Stimulated activated CD4-positive, alpha-beta T cell treated with anti-CD3 and anti-CD28 coated beads, Interleukin-1b, Interleukin-23, amount 100 ng/mL, for 4 hours (primary cell): ENCODE measurements at places on chromosomes 6 and 20.

DNA sequence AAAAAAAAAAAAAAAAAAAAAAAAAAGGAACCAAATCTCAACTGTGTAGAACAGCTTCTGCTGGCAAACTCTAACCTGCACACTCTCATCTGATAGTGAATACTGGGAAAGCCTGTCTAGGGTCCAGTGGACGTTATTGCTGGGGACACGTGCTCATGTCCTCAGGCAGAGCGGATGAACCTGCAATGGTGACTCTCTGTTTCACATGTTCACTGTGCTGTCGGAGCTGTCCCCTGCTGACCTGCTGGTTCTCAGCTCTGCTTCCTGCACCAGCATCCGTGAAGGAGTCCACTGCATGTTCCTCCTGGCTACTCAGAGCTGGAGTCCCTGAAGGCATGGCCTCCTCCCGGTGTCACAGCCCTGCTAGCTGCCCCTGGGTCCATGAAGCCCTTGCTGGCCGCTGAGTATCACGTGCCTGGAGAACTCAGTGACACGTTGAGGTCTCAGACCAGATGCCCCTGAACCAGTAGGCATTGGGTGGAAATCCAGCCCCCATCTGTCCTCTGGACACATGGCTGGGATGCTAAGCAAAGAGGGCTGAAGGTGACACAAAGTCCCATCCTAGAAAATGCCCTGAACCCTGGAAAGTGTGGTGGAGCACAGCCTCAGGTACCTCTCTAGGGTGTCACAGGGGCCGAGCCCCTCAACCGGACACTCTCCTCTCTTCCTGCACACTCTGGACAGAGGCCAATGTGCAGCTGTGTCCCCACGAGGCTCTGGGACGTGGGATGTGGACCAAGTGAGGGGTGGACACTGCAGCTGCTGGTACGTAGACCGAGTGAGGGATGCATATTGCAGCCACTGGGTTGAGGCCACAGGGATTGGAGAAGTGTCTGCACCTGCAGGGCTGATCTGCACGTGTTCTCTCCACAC lies 54.9 kb upstream of the FRMD1 start:
- no peak for DNase-seq

- no peak for DNase-seq
Measured at GRCh38 chr6:32129297-32130088, 595 bp downstream of the FKBPL start.

DNA sequence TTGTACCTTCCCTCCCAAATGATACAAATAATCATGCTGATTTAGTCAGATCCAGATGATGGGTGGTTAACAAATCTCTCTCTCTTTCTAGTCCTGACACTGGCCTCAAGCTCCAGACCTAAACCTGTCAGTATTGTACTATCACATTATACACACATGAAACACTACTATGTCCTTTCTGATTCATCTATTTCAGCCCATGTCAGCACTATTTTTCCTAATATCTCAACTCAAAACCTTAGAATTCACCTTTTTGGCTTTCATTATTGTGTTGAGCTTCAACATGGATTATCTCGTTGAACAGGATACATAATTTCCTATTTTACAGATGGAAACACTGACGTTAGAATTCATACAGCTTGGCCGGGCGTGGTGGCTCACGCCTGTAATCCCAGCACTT lies 3.5 kb downstream of the PIGU start:
- DNase-seq = no peak

DNA sequence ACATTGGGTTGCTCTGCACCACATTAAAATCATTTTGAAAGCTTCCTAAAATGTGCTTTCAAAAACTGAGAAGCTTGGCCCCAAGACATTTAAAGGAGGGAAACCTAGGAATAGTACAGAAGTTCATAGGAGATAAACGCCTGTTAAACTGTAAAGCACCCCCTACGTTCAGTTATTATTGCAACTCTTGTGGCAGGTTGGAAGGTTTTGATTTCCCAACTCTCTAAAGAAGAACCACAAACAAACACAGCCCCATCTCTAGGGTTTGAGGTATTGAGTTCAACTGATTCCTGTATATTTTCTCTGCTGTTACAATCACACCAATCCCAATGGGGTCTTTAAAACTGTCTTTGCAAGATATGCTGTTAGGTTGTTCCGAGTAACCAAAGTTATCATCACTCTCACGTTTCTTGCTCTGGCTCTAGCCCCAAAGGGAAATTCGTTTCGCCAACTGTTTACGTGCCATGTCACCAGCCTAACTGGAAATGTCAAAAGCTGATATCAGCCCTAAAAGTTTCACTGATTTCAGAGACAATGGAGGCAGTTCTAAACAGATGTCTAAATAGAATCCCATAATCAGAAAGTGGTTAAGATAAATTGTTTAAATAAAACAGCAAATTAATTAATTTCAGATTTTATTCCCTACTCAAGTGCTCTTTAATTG lies 12.1 kb downstream of the TFAP2A start:
- no peak for DNase-seq

- DNase-seq = no peak
Measured at GRCh38 chr6:41189967-41190366, 11.0 kb downstream of the TREML2 start.

- DNase-seq = no peak
Measured at GRCh38 chr6:131205481-131206244, 70.4 kb downstream of the AKAP7 start.

DNA sequence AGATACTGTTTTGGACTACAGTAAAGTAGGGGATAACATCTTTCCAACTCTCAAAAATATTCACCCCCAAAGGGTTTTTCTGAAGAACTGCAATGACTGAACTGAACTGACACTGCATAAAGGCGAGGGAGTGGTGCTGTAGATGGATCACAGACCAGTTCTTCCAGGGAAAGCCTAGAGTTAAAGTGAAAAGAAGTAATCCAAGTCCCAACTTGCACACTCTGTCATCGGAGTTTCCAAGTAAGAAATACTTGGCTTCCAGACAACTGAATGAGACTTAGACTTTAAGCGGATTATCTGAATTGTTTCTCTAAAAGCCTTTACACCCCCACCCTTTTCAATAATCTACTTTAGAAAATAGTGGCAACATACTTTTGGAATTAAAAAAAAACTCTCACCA lies 134.1 kb upstream of the PREP start:
- no peak for DNase-seq

DNA sequence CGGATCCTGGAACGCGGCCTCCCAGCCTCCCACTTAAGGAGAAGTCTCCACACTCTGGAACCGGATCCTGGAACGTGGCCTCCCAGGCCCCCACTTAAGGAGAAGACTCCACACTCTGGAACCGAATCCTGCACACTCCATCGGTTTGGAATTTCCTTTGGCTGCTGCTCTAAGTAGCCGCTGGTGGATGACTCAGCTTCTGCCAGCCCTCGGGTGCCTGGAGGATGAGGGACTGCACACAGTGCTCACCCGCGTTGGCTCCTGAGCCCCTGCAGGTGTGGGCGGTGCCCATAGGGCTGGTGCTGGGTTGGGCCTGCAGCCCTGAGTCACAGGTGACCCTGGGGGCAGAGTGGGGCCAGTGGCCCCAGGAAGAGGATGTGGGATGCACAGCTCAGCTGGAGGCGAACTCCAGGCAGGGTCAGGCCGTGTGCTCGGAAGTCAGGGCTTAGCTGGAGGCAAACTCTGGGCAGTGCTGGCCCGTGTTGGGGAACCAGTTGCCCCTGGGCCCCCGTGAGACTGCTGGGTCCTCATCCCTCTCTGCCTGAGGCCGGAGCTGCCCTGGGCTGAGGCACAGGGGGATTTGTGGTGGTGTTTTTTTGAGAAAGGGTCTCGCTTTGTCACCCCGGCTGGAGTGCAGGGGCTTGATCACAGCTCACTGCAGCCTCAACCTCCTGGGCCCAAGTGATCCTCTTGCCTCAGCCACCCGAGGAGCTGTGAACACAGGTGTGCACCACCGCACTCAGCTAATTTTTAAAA lies 13.9 kb upstream of the TNFRSF6B start:
- DNase-seq = no peak

DNA sequence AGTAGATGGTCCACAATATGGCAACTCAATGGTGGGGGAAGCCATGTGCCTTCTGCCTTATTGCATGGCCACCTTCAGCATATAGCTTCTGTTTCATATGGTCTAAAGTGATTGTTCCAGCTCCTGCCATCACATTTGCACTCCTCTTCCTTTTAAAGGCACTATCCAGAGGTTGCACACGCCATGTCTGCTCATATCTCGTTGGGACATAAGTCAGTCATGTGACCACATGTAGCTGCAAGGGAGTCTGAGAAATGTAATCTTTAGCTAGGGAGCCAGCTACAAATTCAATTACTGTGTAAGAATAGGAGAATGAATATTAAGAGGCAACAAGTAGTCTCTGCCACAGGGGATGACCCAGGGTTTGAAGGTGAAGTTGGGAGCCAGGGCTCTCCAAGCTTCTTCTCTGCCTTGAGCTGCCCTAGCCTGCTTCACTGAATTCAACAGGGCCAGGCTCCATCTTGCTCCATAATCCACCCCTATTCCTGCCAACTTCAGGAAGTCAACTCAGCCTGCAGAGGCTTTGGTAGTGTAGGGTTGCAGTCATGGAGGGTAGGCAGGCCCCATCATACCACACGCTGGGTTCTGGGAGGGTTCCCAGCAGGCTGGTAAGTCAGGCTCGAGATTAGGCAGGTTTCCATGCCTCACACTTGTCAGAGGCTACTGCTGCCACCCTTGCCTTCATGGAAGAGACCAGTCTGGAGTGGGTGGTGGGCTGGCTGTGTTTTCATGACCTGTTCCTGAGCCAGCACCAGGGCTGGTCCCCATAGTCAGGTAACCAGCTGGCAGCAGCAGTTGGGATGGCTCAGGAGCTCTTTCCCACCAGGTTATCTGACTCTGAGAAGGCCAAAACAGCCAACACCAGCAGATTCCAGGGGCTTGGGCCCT lies 56.7 kb upstream of the SAYSD1 start:
- DNase-seq = no peak

- DNase-seq = no peak
Measured at GRCh38 chr20:8438748-8439147, 306.7 kb downstream of the PLCB1 start.

GRCh38 chr20:10958279-10958678 lies 284.5 kb upstream of the JAG1 start:
- no peak for DNase-seq

- no peak for DNase-seq
Measured at GRCh38 chr6:15110726-15111354, 135.0 kb upstream of the JARID2 start.

DNA sequence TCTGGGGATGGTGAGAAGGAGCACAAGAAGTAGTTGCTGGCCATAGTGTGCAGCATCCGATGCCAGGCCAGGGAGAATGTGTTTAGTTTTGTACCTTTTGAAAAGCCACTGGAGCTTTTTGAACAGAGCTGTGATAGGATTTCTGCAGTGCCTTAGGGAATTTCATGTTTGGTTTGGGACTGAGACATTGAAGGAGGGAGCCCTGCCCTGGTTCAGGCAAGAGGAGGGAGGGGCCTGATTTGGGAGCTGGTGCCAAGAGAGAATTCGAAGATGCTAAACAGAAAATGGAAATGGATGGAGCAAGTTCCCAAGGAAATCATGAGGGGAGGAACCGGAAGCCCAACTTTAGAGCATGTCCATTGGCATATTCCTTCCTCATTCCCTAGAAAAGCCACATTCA lies 80.7 kb downstream of the KIZ start:
- DNase-seq = no peak

DNA sequence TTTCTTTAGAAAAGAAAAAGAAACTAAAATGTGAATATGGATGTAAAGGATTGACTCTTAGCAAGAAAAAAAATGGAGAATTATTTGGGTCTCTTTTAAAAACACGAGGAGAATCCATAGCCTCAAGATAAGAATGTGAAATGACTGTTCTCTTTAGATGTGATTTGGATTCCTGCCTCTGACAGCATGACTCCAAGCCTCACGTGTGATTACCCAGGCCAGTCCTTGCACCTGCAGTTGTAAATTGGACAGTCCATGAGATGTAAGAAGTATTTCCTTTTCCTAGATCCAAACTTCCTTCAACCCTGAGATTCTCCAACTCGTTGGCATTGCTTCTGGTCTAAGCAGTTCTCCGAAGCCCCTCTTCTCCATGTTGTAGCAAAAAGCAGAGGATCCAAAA lies 31.9 kb downstream of the SLC2A12 start:
- DNase-seq = no peak

DNA sequence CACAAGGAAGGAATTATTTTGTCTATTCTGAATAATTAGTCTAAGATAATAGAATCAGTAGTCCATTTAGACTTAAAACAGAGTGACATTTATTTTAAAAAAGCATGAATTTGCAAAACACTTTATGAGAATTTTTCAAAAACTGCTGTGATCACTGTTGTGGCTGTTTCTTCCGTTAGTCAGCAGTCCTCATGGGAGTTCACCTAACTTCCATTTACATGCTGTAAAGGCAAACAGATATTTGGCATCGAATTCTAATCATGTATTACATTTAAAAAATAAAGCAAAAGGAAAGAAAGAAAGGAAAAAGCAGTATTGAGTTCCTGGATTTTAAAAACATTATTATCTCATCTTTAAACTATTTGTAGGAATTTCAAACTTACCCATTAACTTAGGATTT lies 111.8 kb downstream of the MTHFD1L start:
- no peak for DNase-seq

- no peak for DNase-seq
Measured at GRCh38 chr20:49562311-49563014, 5.5 kb downstream of the PTGIS start.

DNA sequence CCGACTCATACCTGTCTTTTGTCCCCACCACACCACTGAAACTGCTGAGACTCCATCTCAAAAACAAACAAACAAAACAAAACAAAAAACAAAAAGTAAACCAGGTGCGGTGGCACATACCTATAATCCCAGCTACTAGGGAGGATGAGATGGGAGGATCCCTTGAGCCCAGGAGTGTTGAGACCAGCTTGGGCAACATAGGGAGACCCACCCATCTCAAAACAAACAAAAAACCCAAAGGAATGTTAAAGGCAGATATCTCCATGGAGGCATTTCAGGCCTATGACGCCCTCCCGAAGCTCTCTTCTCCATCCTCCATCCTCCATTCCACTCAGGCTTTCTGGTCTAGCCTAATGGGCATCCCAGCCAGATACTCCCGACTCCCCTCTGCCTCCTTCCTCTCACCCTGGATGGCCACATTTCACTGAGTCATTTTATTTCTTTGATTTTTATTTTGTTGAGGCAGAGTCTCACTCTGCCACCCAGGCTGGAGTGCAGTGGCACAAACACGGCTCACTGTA lies 3.2 kb upstream of the SLC4A11 start:
- no peak for DNase-seq

GRCh38 chr6:143215771-143216170 lies 155.1 kb downstream of the AIG1 start:
- DNase-seq = no peak

- DNase-seq = no peak
Measured at GRCh38 chr6:41257369-41258195, 28.9 kb downstream of the TREM1 start.
